Activated naive CD4-positive, alpha-beta T cell treated with anti-CD3 and anti-CD28 coated beads for 36 hours (primary cell): ENCODE measurements at places on chromosomes 11 and 22. TPM values are rescaled to one million over a fixed set of nuclear protein-coding genes. Genes with fewer than 3 reads are reported as not detected.
A peak's percentile ranks its signal among the peaks of the same experiment; 100 is the strongest.

LRP5 gene
- 14.3 TPM for total RNA-seq

BEST1 gene
- total RNA-seq, result 0.49 TPM

OTOG gene
- total RNA-seq, result not detected

GRCh38 chr11:64858467-64859263 lies 14.2 kb upstream of the CDC42BPG start:
- DNase-seq, result peak; percentile 89

- no peak for DNase-seq
These were observed 78.8 kb downstream of the DDIAS start for GRCh38 chr11:82980292-82980691.
